Tibial artery (tissue), 4 donors: ENCODE measurements at places on chromosomes 13 and 19.

DNA sequence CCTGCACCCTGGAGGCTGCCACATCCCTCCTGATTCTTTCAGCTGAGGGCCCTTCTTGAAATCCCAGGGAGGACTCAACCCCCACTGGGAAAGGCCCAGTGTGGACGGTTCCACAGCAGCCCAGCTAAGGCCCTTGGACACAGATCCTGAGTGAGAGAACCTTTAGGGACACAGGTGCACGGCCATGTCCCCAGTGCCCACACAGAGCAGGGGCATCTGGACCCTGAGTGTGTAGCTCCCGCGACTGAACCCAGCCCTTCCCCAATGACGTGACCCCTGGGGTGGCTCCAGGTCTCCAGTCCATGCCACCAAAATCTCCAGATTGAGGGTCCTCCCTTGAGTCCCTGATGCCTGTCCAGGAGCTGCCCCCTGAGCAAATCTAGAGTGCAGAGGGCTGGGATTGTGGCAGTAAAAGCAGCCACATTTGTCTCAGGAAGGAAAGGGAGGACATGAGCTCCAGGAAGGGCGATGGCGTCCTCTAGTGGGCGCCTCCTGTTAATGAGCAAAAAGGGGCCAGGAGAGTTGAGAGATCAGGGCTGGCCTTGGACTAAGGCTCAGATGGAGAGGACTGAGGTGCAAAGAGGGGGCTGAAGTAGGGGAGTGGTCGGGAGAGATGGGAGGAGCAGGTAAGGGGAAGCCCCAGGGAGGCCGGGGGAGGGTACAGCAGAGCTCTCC, 6.9 kb upstream of the CEACAM5 start:
- no peak for DNase-seq

DNA sequence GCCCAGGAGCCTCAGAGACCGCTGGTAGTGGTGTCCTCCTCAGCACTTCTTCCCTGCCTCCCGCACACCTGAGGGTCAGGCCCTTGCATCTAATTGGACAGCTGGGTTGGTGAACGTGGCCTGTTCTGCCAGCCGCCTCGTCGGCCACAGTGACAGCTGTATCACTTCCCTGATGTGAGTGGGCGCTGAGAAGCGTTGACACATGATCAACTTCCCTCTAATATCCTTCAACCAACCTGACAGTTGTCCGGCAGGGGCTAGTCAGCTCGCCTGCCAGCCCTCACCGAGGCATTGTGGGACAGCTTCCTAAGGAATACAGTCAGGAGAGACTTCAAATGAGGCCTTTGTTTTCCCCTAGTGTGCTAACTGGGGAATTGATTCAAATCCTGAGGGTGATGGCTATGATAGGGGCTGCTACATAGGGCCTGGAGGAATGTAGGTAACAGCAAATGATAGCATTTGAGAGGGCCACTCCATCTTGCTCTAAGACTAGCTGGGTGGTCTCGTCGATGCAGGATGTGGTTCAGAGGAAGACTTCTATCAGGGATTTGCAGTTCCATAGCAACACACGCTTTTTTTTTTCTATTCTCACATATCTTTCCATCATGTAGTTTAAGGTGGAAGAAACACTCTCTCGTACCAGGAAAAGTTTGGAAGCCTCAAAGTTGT, 230.8 kb downstream of the TSHZ3 start:
- no peak for DNase-seq

GRCh38 chr19:18453269-18454024, 15.5 kb upstream of the ISYNA1 start:
- DNase-seq, result no peak

DNA sequence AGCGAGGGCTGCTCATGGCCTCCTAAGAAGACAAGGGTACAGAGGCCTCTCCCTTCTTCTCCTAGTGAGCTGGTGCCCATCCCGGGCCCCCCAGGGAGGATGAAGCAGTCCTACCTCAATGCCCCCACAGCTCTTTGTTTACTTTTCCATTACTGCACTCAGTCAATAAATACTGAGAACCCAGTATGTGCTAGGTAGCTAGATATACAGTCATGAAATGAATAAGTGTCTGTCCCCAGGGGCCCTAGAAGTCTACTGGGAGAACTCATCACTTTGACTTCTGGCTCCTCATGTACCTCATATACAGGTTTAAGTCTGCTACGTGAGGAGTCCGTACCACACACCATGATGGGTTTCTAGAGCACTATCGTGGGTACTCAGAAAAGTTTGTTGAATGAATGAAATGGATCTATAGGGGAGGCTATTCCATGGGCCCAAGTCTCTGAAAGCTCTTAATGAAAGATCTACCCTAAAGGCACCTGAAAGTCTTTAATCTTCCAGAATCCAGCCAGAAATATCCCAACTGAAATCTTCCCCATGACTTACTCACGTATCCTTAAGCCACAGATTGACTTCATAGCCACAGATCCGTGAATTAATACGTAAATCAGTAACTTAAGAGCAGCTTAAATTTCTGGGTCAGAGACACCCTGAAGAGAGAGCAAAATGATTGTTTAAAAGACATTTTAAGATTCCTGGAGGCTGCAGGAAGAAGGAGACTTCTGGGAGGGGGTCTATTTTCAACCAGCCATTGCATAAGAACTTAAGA, 51.6 kb upstream of the POMP start:
- DNase-seq, result no peak

DNA sequence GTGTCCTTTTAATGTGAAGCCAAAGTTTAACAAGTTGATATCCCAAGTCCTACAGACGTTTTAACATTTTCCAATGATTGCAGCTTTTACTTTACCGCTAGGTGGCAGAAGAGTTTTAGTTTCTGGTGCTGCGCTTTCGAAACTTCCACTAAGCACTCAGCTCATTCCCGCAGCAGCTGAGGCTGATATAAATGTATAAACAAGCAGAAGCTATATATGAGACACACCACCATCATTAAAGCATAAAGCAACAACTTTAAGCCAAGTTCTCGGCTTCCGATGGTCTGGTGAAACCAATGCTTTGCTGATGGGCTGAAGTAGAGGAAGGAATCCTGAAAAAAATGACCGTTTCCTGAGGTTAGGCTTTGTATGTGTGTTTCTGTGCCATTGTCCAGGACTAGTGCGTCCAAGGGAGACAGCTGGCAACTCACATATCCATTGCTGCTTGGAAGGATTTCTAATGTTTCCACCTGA, 753.9 kb downstream of the OLFM4 start:
- no peak for DNase-seq

GRCh38 chr13:52004511-52005170, 6.6 kb downstream of the ATP7B start:
- DNase-seq, result no peak

DNA sequence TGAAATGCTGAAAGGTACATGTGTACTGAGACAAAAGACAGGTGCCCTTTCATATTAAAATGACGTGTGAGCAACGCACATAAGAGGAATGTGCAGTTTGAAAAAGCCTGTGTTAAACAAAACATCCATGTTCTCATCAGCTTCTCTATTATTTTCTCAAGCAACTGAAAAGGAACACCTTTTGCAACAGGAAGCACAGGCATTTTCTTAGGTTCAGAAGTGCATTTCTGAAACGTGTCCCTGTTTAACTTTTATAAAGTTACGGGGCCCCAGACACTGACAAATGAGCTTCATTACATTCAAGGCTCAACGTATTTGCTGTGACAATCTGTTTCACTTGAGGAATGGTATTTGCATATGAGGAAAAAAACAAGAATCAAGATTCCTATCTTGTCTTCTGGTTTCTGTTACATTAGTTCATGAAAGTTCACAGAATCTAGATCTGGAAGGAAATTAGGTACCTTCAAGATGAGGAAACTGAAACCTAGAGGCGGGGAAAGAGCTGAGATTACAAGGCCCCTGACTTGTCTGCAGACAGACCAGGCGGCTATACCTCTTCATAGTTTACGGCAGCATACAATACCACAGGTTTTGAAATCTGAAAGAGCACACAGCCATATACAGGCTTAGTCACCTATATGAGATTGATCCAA, 431.7 kb downstream of the KLF12 start:
- DNase-seq, result no peak

DNA sequence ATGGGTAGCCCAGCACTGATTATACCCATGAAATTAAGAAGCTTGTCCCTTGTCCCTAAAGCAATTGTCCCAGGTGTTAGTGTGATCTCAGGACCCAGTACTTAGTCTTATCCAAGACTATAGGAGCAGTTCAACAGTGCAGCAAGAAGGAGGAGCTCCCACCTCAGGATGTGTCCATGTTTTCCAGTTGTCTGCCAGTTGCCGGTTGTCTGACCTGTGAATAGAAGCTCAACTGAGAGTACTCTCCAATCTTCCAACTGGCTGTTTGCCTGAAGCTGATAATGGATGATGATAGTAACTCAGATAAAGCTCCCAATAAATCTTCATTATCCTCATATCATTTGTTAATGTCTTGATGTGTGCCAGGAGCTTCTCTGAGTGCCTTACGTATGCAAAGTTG, 107.2 kb upstream of the HTR2A start:
- DNase-seq, result no peak

DNA sequence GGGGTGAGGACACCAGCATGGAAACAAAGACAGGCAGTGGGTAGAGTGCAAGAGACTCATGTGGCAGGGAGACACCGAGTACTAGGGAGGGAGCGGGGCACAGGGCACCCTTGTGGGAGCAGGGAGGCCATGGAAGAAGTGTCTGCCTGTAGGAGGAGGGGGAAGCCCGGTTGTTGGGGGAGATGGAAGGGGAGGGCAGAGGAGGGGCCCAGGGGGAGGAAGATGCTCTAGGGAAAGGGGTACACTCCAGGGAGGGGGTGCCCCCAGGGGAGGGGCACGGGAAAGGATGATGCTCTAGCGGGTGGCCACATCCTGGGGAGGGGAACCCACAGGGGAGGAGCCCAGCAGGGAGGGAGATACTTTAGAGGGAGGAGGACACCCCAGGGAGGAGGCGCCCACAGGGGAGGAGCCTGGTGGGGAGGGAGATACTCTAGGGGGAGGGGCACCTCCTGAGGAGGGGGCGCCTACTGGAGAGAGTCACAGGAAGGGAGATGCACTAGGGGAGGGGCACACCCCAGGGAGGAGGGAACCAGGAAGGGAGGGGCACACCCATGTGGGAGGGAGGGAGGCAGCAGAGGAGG, 24.9 kb downstream of the CPAMD8 start:
- no peak for DNase-seq

DNA sequence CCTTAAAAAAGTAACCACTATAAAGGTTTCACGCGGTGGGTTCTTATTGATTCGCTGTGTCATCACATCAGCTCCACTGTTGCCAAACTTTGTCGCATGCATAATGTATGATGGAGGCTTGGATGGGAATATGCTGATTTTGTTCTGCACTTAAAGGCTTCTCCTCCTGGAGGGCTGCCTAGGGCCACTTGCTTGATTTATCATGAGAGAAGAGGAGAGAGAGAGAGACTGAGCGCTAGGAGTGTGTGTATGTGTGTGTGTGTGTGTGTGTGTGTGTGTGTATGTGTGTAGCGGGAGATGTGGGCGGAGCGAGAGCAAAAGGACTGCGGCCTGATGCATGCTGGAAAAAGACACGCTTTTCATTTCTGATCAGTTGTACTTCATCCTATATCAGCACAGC, 30.6 kb downstream of the FGF9 start:
- no peak for DNase-seq

DNA sequence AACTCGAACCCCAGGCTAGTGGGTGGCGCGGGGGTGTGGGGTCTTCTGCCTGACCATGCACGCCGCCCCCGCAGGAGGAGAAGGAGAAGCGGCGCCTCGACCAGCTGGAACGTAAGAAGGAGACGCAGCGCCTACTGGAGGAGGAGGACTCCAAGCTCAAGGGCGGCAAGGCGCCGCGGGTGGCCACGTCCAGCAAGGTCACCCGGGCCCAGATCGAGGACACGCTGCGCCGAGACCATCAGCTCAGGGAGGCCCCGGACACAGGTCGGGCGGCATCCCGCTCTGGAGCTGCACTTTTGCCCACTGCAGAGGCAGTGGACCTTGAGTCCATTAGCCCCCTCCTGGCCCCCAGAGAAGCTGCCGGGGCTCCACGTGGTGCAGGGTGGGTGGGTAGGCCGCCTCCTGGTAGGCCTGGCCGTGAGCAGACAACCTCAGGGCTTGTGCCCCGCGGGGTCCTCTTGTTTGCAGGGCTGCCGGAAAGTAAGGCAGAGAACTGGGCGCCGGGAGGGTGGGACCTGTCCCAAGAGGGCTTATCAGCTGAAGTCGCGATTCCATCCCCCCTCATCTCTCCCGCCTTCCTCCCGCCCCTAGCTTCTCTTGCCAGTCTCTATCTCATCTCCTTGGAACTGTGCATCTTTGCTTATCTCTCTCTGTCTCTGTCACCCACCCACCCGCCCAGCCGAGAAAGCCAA, 9.9 kb downstream of the CCDC124 start:
- no peak for DNase-seq

DNA sequence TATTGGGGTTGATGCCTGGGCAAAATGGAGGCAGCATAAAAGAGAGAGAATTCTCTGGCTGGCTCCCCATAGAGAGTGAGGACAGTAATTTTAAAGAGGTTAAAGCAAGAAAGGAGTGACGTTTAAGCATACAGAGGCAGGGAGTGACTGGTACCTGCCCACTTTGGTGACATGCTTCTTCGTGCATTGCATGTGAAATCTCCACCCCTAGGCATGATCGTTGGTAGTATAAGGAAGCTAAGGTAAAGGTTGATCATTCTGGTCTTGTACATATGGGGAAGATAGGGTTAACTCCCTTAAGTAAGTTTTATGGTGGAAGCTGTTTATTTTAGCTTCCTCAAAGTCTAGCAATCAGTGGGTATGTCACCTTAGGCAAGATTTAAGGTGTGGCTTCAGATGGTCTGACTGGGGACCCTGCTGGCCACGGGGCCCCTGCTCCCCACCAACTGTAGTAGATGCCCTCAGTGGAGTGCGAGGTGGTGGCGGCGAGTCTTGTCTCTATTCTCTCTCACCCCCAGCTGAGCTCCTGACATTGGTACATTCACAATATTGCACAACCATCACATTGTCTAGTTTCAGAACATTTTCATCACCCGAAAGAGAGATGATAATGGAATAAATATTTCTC, 797.5 kb upstream of the SPRY2 start:
- DNase-seq, result no peak

DNA sequence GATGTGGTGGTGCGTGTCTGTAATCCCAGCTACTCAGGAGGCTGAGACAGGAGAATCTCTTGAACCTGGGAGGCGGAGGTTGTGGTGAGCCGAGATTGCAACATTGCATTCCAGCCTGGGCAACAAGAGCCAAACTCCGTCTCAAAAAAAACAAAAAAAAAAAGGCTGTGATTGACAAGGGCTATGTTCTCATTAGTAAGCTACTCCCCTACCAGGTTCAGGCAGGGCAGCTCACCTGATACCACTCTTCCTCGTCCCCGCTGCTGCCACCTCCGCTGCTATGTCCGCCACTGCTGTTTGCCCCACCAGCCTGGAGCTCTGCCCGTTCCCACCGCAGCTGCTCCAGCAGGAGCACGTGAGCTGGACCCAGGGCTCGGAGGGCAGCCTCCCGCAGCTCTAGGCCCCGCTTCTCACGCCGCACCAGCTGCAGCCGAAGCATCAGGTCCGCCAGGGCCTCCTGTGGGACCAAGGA, 9.4 kb downstream of the USHBP1 start:
- DNase-seq, result no peak
